ENCODE measurements at places on chromosomes 12 and 14.
A peak's percentile ranks its signal among the peaks of the same experiment; 100 is the strongest.

GRCh38 chr14:68282479-68283377 lies 463.1 kb downstream of the RAD51B start:
- no peak for DNase-seq

DNA sequence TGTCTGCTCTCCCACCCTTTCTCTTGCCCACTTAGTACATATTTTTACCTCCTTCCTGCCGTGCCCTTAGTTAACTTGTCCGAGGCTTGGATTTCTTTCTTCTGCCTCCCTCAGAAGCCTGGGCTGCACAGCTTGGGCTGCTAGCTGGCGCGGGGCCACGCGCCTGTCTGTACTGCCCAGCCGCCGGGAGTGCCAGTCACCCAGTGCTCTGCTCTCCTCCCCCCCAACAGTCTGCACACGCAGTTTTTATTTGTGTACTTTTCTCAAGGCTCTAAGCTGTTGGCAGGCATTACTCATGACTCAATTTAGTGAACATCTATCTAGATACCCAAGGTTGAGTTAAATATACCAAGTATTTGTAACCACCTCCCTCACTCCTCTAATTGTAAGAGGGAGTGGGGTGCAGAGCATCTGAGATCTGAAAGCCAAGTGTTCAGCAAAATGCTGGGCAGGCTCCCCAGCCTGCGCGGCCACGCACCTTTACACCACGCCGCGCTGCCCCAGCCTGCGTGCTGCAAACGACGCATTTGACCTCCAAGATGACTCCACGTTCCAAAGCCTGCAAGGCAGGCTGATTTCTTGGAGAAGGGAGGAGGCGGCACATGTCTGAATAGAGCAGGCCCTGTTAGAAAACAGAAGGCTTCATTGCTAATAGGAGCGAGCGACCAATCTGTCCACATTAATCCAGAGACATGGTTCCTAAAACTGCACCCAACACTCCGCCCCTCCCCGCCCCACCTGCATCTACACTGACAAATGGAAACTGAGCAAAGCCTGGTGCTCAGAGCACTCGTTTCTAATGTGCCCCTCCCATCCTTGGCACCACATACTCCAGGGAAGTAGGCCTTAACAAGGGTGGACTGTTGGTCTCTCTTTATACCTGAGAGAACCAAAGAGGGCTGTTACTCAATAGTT lies 18.2 kb upstream of the CACNA2D4 start:
- no peak for DNase-seq

- no peak for DNase-seq
Observed at GRCh38 chr12:52346593-52346992, 20.7 kb downstream of the KRT85 start.

GRCh38 chr14:74255281-74255680 lies 16.0 kb downstream of the VSX2 start:
- DNase-seq: no peak

DNA sequence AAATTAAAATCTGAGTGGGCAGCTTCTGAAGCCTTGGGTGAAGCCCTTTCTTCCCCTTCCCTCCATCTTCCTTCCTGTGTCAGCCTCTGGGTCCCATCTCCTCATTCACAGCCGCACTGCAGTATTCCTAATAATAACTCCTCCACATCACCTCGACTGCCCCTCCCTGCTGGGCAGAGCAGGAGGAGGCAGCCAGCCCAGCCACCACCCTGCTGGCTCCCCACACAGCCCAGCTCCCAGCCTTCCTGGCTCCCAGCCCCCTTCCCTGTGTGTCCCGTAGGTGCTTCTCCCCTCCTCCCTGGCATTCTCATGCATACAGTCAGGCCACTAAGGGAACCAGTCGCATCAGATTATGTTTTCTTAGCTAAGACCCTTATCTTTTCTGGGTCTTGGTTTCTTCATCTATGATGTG lies 3.7 kb downstream of the IFFO1 start:
- DNase-seq: no peak

DNA sequence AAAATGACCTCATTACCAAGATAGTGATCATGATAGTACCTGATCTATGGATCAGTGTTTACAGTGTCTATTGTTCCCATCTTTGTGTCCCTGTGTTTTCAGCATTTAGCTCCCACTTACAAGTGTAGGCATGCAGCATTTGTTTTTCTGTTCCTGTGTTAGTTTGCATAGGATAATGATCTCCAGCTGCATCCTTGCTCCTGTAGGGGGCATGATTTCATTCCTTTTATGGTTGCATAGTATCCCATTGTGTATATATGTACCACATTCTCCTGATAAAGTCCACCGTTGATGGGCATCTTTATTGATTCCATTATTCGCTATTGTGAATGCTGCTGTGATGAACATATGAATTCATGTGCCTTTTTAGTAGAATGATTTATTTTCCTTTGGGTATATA lies 215.4 kb upstream of the NAV3 start:
- no peak for DNase-seq

GRCh38 chr14:58701156-58701555 lies 63.4 kb downstream of the DACT1 start:
- DNase-seq: no peak

- DNase-seq: no peak
Observed at GRCh38 chr12:2214411-2214810, 161.6 kb downstream of the CACNA1C start.

DNA sequence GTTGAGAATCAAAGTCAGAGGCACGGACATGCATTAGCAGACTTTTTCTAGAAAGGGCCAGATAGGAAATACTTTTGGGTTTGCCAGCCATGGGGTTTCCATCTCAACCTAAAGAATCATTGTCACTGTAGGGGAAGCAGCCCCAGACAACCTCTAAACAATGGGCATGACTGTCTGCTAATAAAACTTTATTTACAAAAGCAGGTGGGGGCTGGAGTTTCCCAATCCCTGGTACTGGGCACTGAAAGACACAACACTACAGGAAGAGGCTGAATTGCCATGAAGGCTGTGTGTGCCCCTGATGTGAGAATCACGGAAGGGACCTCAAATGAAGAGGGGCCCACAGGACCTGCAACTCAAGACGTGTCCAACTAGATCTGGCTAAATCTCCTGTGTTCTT lies 62.0 kb upstream of the GPR68 start:
- no peak for DNase-seq

DNA sequence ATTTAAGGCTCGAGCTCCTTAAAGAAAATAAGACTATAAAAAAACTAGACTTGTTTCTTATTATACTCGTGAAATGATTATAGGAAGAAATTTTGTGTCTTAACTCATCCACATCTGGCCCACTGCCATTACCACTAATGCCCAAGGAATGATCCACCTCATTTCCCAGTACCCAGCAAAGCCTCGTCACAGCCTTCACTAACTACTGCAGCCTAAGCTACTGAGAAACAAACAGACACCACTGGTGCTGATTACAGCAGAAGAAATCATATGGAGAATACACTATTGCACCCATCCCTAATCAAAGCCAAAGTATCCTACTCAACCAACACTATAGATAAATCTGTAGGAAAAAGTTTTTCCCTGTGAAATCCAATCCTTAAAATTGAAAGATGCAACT lies 205.3 kb upstream of the NAV3 start:
- no peak for DNase-seq

DNA sequence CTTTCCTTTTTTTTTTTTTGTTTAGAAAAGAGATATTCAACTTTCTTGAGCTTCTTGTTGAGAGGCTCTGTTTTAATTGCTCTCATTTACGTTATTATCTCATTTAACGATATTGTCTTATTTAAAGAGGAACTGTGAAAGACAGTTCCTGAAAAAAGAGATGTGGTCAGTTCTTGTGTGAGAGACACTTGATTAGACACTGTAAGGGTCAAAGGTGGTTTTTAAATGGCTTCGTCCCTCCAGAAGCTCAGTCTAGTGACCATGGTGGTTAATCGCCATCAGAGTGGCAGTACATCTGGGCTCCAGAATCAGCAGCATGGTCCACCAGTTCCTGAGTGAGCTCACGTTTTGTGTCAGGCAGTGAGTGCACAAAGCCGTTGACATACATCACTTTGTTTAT lies 57.9 kb upstream of the KCNA5 start:
- no peak for DNase-seq

GRCh38 chr14:66610154-66610563 lies 102.2 kb downstream of the GPHN start:
- DNase-seq: no peak

DNA sequence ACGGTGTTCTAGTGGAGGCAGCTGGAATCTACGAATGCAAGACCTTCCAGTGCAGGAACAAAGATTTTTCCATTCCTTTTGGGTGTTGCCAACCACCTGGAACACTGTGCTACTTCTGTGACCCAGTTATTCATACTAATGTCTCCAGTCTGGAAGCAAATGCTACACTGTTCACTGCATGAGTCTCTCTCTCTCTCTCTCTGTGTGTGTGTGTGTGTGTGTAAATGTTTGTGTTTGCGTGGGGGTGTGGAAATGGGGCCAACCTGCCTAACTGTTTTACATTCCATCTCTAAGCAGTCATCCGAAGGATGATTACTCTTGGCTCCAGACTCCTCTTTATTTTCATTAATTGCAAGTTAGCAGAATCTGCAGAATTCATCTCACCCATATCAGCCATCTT lies 29.9 kb upstream of the YBX3 start:
- no peak for DNase-seq

DNA sequence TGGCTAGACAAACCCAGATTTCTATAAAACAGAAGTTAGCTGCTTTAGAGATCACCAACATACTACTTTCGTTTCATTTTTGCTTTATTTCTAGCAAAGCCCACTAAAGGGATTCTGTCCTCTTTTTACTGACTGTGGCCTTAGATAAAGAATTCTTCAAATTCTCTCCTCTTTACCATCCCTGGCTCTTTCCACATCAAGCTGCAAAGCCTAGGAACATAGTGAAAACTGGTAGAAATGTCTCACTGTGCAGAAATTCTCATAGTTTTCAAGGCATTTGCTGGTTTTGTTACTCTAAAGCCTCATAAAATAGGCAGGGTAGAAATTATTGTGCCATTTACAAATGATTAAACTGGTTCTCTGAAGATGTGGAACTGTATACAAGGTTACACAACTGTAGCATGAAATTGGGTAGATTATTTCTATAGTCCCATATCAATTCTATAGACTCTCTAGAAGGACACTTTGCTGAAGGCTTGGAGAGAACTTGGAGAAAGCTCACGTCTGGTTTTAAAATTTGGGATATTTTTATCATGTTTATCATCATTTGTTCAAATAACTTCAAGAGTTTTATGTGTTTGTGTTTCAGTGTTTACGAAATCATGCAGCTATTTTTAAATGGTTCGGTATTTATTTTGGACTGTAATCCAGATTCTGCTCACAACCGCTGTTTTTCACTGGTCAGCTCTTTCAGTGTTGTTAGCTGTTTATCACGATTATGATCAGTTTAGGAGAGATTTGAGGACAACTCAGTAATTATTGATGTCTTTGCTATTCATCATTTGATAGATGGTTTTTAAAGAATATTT lies 36.7 kb upstream of the CSRP2 start:
- no peak for DNase-seq

GRCh38 chr12:597926-598568 lies 65.2 kb downstream of the NINJ2 start:
- DNase-seq: no peak

DNA sequence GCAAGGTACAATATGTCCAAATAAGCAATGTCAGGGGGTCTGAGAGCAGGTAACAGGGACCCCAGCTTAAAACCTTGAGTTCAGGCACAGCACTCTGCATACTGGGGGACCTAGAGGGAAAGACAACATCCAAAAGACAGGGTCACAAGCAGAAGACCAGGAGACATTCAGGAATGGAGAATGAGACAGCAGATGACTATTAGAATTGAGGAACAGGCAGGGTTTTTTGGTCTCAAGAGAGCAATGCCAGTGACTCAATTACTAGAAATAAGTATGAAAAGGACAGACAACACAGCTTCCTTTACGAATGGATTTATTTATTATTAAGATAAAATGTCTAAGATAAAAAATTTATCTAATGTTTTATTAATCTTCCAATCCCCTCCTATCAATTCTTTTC lies 223.0 kb downstream of the PTPRO start:
- no peak for DNase-seq

DNA sequence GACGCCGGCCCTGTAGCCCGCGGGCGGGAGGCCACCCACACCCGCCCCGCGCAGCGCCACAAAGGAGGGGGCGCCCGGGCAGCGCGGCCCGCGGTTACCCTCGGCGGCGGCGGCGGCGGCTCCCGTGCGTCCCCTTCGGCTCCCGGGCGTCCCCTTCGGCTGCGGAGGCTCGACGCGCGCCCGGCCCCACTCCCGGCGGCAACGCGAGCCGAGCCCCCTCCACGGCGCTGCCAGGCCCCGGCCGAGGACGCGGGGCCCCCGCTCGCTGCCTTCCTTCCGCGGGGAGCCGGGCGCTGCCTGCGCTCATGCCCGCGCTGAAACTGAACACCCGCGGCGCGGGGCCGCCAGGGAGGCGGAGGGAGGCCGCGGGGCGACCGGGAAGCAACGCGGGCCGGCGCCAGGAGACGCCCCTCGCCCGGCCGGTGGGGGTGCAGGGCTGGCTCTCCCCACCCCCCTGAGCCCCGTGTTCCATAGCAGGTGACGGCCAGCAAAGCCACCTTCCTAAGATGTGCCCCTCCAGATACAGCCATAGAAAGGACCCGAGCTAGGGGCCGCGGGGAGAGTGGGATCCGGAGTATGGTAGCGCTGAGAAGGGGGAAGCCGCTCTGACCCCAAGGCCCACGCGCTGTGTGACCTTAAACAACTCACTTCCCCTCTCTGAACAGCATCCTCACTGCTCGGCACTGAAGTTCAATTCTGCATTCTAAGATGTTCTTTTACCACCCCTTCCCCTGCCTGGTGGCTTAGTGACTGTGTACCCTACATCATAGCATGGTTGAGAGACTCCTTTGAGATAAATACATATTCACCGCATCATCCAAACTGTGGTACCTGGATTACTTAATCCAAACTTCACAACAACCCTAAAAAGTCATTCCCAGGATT lies 42.8 kb downstream of the KDM2B start:
- DNase-seq: peak; percentile 73

DNA sequence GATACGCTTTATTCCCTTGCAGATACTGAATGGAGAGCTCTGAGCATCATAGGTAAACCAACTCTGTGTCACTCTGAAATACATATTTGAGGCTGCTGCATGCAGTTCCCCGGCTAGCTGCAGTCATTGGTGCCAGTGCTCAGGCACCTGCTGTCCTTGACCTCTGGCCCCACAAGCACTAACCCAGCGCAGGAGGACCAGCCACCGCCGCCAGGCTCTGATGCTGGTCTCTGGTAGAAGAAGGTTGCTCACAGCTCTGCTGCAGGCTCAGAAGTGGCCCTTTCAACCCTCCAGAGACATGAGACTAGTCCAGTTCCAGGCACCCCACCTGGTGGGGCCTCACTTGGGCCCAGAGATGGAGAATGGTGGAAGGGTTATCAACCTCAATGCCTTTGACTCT lies 34.5 kb upstream of the PTPRB start:
- DNase-seq: no peak

DNA sequence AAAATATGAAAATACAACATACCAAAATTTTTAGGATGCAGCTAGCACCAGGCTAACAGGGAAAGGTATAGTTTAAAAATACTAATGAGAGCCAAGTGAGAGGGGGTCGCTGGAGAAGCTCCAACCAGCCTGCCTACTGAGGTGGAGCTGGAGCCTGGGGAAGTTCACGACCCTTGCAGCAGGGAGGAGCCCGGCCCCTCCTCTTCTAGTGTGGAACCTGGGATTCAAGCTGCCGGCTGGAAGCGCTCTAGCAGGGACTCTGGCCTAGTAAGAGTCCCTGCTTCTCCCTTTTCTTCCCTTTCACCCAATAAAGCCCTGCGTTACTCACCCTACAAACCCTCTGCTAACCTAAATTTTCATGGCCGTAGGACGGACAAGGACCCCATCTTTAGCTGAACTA lies 5.0 kb upstream of the KCNK13 start:
- no peak for DNase-seq

Data from GM20000 (cell line).